NT2/D1 (cell line): ENCODE measurements at places on chromosomes 11 and 22.
A peak's percentile ranks its signal among the peaks of the same experiment; 100 is the strongest.

GRCh38 chr11:129932381-129933067 is 37.1 kb upstream of the NFRKB start:
- DNase-seq, result no peak

DNA sequence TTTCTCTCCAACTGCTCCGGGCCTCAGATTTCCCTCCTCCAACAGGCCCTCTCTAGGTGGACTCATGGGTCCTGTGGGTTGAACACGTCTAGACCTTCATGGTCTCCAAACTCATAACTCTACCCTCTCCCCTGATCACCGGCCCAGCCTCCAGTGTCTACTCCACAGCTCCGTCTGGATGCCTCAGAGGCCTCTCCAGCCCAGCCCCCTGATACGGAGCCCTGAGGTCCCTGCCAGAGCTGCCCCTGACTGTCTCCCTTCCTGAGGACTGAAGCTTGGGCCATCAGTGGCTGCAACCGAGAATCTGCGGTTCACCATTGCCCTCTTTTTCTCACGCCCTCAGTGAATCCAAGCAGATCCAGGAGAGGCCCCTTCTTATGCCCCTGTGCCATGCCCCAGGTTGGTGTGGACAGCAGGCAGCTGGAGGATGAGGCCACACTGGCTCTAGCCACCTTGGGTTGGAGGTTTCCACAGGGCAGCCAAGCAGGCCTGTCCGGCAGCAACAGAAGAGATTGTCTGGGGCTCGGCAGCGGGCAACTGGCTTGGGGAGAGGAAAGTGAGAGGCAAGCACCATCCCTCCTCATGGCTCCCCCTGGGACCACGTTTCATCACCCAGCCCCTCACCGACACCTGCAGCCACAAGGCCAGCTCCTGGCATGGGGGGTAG is 104.6 kb upstream of the FGF3 start:
- DNase-seq, result no peak

GRCh38 chr11:83125577-83125976 is 31.4 kb upstream of the PCF11 start:
- no peak for DNase-seq

GRCh38 chr11:112166562-112166961 is 610 bp upstream of the TEX12 start:
- DNase-seq, result no peak

GRCh38 chr11:68792400-68792966 is 41.2 kb upstream of the TESMIN start:
- DNase-seq, result no peak

- no peak for DNase-seq
These were observed 128.5 kb downstream of the CEP164 start for GRCh38 chr11:117456027-117456720.

DNA sequence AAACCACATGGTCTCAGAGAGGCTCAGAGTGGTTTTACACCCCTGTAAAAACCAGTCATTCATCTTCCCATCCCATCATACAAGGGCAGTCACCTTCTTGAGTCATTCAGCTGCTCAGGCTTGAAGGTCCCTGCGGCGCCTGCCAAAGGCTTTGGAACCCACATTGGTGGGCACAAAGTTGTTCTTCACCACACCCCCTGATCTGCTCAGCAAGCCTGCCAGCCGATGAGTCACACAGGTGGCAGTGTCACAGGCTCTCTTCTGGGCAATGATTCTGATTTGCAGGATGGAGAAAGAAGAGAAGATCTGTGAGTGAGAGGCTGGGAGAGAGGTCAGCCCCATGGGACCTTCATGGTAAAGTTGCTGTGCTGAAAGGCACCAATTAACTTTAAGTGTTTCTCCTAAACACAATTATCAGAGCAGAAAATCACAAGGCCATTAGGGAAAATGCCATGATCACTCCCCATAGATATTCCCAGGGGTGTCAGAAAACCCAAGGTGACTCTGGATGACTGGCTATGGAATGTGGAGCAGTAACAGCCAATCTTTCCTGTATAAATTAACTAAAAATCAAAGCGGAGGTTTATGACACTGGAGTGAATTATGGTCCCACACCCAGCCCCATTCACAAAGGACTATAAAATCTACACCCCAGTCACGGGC is 4.4 kb downstream of the CALCA start:
- no peak for DNase-seq

GRCh38 chr22:37046589-37046988 is 5.0 kb upstream of the KCTD17 start:
- DNase-seq, result no peak

DNA sequence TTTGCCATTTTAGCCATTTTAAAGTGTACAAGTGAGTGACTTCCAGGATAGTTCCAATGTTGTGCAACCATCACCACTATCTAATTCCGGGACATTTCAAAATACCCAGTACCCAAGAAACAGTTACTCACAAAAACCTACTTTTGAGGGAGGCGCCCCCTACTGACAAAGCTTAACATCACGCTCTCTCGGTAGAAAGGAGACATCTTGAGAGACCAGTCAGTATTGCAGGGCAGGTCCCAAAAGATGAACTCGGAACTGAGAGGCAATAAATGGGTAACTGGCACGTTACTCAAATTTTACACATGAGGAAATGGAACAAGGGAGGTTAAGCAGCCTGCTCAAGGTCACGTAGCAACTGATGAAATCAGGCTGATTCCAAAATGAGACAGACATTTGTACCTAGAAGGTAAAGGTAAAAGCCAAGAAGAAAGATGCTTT is 50.0 kb upstream of the POU2AF1 start:
- DNase-seq, result peak; percentile 60

DNA sequence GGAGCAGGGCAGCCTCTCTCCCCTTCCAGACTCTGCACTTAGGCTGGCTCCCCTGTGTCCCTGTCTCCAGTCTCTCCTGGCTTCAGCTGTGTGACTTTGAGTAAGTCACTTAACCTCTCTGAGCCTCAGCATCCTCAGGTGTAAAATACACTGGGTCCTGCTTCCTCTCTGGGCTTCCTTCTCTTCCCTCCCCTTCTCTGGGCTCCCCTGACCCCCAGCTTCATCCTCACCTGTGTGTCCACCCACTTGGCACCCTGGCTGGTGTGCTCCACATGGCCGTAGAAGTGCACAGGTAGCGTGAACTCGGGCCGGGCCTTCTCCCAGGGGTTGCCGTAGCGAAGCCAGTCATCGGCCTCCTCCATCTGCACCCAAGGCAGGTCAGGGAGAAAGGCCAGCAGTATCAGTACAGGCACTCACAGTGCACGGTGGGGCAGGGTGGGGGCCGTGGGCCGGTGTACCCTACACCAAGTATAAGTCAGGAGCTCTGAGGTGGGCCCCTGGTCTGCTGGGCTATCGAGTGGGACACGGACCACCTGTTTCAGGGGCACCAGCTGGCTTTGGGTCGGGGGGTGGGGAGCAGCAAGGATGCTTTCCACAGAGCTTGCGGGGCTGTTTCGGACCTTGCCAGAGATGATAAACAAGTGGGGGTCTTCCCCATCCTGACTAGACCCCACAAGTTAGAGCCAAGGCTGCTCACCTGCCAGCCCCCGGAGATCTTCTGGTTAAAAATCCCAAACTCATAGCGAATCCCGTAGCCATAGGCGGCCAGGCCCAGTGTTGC is 2.0 kb downstream of the PYGM start:
- DNase-seq, result no peak

- DNase-seq, result no peak
These were observed 69.9 kb downstream of the BUD13 start for GRCh38 chr11:116702772-116703385.

DNA sequence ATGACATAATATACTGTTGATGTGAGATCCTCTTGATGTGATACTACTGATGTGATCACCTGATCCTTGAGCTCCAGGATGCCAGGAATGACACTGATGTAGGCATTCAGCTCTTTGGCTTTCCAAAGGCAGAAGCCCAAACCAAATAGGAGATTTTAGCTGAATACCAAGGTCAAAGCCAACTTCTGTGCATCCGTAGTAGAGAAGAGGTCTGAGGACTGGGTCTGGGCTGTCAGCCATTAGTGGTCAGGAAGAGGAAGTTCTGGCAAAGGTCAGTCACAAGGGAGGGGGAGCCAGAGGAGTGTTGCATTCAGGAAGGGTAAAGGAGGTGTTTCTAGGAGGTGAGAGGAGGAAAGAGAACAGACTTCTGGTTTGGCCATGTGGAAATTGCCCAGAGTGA is 53.4 kb upstream of the PARVG start:
- DNase-seq, result no peak

DNA sequence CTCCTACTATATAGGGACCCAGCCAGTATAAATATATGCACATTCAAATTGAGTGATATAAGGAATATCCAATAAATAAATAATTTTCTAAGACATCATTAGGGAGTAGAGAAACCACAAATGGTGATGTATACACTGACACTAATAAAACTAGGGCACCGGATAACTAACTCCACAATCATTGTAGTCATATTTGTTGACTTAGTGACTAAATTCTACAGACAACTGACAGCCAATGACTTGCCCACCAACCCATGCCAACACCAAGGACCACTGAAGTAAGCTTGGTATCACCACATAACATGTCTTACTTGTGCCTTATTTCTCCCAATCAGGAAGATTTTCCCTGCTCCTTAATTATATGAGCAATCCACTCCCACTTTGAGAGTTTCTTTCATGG is 139.6 kb upstream of the TRPC6 start:
- no peak for DNase-seq

- no peak for DNase-seq
These were observed 29.6 kb downstream of the IRAG1 start for GRCh38 chr11:10663990-10664389.

- DNase-seq, result peak; percentile 92
These were observed 273.3 kb downstream of the BUD13 start for GRCh38 chr11:116499396-116500003.

GRCh38 chr22:21942407-21943343 is 10.0 kb downstream of the PPM1F start:
- DNase-seq, result no peak
